ENCODE measurements at places on chromosomes 5 and 9.

- no peak for DNase-seq
These were observed 15.5 kb upstream of the MGAT1 start for GRCh38 chr5:180817893-180818674.

- DNase-seq: no peak
These were observed 15.0 kb downstream of the GFPT2 start for GRCh38 chr5:180338001-180338707.

DNA sequence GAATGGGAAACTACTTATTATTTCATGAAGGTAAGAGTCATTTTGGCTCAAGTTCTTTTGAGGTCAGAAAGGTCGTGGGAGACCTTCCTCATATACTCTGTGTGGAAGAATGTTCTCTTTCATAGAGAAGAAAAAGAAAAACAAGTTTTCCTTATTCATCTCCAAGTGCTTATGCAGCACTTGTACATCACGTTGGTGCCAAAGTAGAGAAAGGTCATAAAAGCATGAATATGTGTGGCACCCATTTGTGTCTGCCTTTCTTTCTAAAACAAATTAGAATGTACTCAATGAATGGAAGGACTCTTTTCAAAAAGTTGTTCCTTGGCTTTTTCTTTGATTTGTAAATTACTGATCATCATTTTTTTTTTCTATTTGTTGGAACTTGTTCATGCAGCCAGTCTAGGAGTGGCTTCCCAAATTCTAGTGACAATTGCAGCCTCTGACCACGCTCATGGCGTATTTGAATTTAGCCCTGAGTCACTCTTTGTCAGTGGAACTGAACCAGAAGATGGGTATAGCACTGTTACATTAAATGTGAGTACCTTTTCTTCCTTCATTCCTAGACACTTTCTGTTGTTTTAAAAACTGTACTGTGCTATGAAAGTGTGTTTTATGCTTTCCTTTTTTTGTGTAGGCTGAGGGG, 122.4 kb downstream of the ADGRV1 start:
- DNase-seq: no peak

DNA sequence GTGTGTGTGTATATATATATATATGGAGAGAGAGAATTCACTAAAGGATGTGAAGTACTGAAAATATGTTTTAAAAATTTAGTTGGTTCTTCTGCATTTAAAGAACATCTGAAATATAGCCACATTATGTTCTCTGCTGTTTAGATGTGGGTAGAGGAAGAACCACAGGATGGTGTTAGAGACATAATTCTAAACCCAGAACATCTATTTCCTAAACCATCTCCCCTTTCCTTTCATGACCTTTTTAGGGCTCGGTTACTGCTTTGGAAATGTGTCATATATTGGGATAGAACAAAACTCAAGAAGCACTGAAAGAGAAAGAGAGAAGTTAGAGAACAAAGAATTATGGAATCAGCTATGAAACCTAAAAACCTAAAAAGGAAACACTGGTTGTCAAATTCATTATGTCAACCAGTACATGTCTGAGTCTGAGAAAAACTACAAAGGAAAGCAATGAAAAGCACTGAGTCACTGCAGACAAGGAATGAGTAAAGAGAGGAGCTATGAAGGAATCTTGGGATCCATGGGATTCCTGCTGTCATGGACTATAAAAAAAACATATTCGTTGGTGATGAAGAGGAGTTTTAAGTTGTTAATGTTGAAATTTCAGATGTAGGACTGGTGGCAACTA, 28.4 kb downstream of the SLC12A2 start:
- no peak for DNase-seq

DNA sequence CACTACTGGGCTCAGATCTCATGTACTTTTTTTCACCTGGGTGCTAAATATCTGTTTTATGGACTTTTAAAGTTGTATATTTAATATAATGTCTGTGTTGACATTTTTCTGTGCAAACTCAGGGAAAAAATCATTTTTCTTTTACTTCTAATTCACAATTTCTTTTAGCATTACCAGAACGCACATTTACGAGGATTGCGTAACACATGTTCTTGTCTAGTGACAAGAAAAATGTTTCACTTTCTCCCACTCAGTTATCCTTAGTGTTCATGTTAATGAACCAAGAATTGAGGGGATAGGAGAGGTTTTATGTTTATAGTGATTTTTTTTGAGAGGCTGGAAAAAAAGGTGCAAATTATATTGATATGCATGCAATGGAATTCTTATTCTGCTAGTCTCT, 86.3 kb upstream of the PJA2 start:
- no peak for DNase-seq

- no peak for DNase-seq
These were observed 290.2 kb upstream of the RGMB start for GRCh38 chr5:98483301-98483685.

- peak; percentile 29 for DNase-seq
These were observed 473 bp downstream of the IRGM start for GRCh38 chr5:150846654-150847333.

DNA sequence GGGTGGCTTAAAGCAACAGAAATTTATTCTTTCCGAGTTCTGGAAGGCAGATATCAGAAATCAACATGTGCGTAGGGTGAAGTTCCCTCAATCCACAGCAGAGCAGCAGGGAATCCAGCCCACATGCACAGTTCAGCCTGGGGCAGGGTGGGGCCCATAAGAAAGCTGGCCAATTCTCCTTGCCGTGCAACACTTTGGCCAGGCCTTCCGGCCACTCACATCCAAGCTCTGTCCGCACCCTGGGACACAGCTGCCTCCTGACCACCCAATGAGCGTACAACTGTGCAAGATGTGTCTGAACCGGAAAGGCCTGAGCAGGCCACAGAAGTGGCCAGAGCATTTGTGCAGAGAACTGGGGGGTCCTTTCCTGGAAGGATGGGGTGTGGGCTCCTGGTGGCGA, 274.9 kb downstream of the GADD45G start:
- no peak for DNase-seq

GRCh38 chr9:69497816-69498215, 172.8 kb downstream of the ENTREP1 start:
- DNase-seq: no peak

GRCh38 chr5:124912638-124913328, 166.3 kb upstream of the ZNF608 start:
- no peak for DNase-seq

GRCh38 chr9:132739710-132740310, 69.5 kb downstream of the GTF3C4 start:
- DNase-seq: no peak

DNA sequence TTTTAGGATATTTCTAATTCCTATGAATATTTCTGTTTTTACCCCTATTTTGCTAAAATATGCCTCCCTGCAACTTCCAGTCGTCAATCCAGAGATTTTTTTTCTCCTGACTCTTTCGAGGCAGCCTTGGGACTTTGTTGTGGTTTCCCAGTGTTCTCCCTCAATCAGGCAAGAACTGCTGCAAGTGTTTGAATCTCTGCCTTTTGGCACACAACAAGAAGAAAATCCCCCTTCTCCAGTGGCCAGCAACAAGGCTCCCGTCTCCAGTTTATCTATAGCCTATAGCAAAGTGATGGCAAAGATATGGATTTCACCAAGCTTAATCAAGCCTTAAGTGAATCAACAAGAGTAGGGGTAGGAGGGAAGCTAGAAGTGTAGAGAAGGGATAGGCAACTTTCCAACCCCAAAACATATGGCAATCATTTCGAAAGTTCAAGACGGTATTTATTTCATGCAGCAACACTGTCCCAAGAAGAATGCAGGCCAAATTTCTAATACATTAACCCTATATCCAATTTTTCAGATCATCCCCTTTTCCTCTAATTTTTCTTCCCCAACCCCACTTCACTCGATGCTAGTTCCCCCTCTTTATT, 37.7 kb upstream of the PAPPA start:
- DNase-seq: no peak

GRCh38 chr9:92292338-92293074, 991 bp downstream of the IARS1 start:
- no peak for DNase-seq

DNA sequence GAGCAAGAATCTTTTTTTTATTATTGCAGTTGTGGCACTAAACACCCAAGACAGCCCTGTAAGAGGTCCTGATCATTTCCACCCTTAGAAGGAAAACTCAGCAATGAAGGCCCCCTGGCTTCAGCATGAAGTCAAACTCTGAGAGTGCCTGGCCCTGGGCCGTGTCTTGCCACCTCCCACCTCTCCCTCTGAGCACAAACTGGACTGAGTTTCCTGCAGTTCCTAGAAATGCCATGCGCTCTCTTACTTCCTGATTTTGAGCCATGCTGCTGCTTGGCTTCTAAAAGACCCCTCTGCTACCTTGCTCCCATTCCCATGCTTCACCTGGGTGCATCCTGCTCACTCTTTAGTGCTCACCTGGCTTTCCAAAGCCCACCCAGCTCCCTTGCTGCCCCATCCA, 140.4 kb upstream of the KLF9 start:
- no peak for DNase-seq

DNA sequence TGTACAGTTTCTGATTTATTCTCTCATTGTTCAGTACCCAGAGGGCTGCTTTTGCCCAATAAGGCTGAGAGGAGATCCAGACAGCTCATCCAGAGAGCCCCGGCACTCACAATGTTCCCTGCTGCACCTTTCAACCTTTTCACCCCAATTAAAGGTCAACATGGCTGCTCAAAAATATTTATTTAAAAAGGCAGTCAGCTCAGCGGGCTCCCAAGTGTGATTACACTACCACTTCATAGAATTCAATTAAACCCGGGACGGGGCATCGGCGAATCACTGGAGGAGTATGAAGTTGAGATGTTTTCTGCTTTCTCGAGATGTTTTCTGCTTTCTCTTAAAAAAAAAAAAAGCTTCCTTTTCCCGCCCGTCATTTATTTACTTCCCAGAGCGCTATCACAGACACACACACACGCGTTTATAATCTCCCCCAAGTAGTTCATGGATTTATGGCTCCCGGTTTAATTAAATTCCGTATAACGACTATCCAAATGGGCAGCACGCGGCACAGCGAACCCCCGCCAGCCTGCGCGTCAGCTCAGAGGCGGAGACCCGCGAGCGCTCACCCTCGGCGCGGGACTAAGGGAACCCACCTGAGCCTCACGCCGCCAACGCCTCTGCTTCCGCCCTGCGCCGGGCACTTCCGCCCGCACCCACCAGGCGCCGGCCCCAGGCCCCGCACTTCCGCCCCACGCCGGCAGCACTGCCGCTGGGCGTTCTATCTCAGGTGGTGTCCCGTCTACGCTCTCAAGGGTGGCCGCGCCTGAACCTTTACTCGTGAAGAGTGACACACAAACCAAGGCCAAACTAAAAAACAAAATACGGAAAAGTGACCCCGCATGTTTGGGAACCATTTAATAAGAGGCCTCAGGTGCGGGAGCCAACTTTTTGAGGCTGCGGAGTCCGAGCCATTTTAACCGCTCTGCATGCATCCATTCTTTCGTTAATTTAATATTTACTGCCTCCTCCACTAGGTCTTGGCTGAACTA, at the start of gene C5orf63:
C5orf63 (minus strand) TSS at position 642 of the 986 bp plus-strand sequence. CDS start 14,507 bp downstream, outside the sequence.
- DNase-seq: peak; percentile 70

GRCh38 chr5:180400416-180400815, 47.3 kb upstream of the GFPT2 start:
- DNase-seq: no peak

DNA sequence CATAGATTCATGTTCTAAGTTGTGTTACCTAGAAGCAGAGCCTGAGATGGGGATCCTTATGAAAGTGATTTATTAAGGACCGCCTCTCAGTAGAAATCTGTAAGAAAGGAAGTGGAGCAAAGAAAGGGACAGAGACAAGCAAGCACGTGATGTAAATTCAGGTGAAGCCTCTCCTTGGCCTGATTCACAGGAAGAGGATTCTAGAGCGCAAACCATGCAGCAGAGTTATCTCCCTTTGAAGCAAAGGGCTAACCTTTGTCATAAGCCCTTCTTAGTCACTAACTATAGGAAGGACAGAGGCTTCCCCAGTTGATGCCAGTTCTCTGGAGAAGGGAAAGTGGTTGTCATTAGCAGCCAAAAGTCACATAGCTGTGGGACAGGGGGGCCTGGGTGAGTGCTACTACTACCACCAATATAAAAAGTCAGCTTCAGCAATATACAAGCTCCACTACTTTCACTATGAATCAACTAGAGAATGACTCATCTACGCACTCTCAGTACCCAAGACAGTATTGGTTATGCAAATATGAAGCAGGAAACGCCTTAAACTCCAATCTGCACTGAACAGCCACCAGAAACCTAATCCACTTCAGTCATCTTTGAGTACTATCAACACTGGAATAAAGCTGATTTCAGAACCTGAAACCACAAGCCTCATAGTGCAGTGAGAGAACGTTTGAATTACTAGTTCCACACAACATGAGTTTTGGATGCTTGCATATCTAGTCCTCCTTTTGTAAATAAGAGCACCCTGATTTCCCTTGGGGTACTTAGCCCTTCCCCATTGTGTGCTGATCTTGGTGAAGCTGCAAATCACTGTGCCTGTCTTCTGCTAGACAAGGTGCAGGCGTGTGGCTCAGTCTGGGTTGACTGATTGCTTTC, 162.7 kb downstream of the ZNF608 start:
- DNase-seq: peak; percentile 4

DNA sequence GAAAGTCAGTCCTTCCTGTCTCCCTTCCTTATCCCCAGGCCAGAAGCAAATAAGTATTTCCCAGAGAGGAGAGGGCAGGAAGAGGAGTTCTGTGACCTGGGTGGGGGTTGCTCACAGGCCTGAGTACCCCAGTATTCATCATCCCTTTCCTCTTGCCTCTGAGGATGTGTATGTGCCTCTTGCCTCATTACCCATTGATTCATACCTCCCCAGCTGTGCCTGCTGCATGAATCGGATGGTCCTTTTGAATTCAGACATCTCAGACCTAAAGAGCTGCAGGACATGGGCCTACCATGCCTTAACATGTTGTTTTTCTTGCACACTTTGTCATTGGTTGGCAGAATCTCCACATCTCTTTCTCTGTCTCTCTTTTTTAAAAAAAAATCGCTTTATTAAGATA, 112.8 kb upstream of the SHB start:
- DNase-seq: no peak
